ENCODE measurements at places on chromosomes 11 and 22. TPM values are rescaled to one million over a fixed set of nuclear protein-coding genes. Genes with fewer than 3 reads are reported as not detected.

The OR5P2 gene
- total RNA-seq, result not detected

The KRTAP5-7 gene
- not detected for total RNA-seq

The SLC16A8 gene
- 1.0 TPM for total RNA-seq

The GNG3 gene
- total RNA-seq, result not detected

The OR52L1 gene
- total RNA-seq, result not detected

The SULT4A1 gene
- total RNA-seq, result under 0.01 TPM

The HMGXB4 gene
- total RNA-seq, result 9.9 TPM

The MMP13 gene
- not detected for total RNA-seq

The CDKN1C gene
- total RNA-seq, result 209 TPM

The FOLH1 gene
- 1.6 TPM for total RNA-seq

The MCAM gene
- 120 TPM for total RNA-seq

The TNNT3 gene
- total RNA-seq, result 4,042 TPM

The HBE1 gene
- 84.0 TPM for total RNA-seq

The WT1 gene
- total RNA-seq, result not detected

The SPON1 gene
- 20.4 TPM for total RNA-seq

The ASPHD2 gene
- 1.0 TPM for total RNA-seq

The MMP10 gene
- not detected for total RNA-seq

The CD3D gene
- total RNA-seq, result not detected

The NRGN gene
- total RNA-seq, result not detected

The ARHGAP32 gene
- total RNA-seq, result 23.5 TPM

The SLC22A9 gene
- total RNA-seq, result not detected
